ENCODE measurements at places on chromosomes 2 and 18.

- peak; percentile 5 for DNase-seq
Observed at GRCh38 chr2:169330555-169331198, 31.7 kb downstream of the LRP2 start.

DNA sequence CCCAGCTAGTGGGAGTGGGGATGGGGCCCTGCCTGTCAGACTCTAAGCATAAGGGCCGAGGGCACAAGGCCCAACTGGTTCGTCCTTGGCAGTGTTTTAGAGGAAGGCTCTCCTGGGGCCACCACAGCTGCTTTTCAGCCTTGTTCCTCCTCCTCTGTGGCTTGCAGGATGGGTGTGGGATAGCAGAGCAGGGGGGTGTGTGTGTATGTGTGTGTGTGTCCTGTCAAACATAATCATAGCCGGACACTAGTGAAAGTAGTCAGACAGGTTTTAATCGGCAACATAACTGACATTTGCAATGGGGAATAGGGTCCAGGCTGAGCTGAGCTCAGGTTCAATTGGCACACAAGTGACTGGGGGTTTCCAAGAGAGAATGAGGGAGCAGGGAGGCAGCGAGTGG, 114.2 kb downstream of the SEPTIN10 start:
- no peak for DNase-seq

DNA sequence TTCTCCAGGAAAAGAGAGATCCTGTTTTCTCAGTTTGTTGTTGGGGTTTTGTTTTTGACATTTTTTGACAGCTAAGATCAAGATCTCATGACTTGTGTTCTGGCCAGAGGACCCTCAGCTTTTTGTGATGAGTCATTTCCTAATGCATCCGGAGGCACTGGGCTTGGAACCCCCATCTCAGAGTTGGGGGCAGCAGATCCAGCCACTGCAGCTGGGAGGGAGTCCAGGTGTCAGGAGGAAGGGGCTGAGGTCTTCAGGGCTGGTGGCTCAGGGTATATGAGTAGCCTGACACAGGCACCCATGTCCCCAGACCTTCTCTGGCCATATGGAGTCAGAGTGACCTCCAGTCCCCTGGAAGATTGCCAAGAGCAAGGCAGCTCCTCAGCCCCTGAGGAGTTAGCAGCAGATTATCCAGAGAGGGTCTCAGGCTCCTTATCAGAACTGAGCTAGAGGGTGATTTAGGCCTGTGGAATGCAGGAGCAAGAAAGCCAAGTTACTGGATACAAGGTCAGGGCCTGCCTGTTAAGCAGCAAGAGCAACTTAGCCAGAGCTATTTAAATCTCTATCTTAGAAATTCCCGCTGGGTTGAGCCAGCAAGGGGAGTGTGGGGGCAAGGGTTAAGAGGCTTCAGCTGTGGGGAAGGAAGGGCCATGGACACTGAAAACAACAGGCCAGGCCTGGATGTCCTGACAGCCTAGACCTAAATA, 62.4 kb downstream of the TANC1 start:
- no peak for DNase-seq

DNA sequence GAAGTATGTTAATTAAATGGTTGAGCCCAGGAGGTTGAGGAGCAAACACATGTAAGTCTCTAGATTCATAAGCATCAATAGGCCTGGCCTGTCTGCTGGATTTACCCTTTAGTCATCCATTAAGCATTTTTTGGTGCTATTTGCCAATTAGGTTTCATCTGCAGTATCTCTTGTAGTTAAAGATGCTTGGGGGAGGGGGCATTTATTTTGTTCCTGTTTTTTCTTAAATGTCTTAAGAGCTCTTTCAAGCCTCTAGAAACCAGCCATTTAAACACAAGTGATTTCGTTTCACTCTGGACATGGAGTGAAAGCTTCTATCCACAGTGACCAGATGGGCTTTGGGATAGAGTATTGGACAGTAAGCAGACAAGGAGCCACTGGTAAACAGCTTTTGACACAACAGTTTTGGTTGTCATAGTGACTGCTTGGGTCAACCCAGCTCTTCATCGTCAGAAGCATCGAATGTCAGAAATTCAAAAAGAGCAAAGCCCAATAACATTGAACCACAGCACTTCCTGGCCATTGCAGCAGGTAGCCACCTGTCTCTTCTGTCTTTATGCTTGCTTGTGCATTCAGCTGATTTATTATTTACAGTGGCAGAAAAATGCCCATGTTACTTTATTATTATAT, 4.9 kb downstream of the QPCT start:
- DNase-seq, result no peak

DNA sequence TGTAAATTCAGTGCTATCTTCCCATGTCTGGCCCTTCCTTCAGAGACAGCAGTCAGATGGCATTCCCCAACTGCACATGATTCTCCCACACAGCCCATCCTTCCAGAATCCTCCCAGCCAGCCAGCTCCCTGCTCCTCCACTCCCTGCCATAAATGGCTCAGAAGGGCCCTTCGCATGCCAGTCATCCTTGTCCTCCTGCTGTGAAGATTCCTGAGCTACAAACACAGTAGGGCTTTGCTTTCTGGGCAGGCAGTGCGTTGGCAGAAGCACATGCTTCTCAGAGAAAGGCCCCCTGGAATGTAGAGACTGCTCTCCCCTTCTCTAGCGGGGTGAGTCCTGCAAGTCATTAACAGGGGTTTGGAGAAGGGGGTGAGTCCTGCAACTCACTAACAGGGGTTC, 71.9 kb downstream of the TEX51 start:
- DNase-seq, result no peak

- DNase-seq, result no peak
Observed at GRCh38 chr18:63203497-63203896, 116.1 kb downstream of the BCL2 start.

- DNase-seq, result peak; percentile 81
Observed at GRCh38 chr2:175282300-175282699, 100.8 kb upstream of the ATP5MC3 start.
